ENCODE measurements at places on chromosomes 7 and 10.

GRCh38 chr7:36937754-36938563, 213.7 kb upstream of the AOAH start:
- ATAC-seq, result no peak

DNA sequence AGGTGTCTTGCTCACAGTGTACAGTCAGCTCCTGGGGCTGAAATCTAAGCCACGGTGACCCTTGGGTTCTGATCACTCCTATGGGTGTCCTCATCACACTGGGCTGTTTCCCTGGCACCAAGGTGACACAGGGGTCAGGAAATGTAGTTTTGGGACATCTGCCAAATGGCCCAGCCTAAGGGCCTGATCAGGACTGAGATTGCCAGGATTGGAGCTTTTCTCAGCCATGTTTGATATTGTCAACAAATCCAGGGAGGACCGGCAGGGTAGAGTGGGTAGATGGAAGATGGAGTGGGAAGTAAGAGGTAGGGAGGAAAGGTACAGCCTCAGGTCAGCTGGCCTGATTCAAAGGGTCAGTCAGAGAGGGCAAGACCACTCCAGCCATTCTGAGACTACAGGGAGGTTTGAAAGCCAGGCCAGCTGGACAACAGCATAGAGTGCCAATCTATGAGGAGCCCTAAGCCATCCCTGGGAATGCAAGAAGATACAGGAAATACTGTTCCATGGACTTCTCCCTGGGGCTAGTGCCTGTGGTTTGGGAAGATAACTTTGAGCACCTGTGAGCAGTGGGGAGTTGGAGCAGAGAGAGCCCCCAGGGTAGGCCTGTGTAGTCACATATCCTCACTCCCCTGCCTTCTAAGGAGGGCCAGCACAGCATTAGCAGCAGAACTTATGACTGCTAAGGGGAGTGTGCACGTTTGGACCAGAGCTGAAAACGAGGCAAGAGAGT, 377.3 kb upstream of the ZMIZ1 start:
- ATAC-seq, result no peak

DNA sequence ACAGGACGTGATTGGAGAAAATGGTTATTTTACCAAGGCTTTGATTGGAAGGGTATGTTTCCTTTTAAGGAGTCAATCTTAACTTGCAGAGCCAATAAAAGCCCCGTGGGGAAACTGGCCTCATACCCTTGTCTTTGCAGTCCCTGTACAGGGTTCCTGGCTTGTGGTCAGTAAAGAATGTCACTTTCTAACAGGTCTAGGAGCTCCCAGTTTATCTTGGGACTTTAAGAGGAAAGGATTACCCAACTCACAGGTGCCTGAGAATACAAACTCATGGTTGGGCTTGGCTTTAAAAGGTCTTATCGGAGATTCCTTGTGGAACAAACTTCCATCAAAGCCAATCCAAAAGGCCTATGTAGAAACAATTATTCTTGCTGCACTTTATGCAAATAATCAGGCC, 221.8 kb downstream of the PHF14 start:
- no peak for ATAC-seq

DNA sequence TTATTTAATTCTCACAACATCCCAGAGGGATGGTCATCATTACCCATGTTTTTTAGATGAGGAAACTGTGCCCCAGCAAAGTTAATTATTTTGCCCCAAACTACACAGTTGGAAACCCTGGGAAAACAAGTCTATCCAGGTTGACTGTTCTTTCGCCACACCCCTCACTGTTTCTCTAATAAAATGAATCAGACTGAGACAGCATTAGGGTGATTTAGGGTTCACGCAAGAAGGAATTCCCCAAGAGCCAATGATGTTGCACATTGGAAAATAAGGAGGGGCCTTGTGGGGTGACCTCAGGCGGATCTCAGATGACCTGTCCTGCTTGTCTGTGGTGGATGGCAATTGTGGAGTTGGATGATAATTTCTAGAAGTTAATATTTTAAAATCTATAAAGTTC, 135.7 kb upstream of the TBX20 start:
- peak; percentile 93 for ATAC-seq

GRCh38 chr7:47032536-47032908, 549.4 kb downstream of the TNS3 start:
- no peak for ATAC-seq

GRCh38 chr7:8236780-8237407, 25.1 kb downstream of the ICA1 start:
- no peak for ATAC-seq

DNA sequence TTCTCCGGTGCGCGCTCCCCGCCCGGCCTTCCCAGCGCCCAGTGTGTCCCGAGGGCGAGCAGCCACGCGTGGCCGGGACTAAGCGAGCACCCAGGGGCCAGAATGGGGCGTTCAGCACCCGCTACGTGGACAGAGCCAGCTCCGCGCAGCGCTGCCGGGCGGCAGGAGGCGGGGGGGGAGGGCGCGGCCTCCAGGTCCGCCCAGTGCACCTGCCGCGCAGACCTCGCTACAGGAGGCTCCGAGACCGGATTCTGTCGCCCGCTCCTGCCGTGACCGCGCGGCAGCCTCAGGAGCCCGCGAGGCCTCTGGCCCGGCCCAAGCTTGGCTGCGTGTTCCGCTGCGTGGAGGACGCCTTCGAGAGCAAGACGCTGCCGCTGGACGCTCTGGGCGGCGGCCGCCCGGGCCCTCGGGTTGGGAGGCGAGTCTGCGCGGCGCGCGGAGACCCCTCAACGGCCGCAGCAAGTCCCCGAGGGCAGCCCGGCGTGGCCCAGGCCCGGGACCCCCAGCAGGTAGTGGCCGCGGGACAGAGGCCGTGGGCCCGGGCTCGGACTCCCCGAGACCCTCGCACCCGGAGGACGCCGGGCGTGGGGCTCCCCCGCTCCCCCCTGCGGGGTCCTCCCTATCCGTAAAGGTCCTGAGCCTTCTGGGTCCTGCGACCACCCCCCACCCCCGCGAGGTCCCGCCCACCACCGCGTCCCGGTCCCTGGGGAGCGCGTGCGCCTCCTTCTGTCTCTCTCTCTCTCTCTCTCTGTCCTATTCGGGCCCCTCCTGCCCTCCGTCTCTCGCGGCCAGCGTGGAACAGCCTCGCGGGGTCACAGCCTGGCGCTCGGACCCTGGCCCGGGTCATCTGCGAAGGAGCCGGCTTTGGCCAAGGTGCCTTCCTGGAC, 904 bp upstream of the DPYSL4 start:
- peak; percentile 81 for ATAC-seq

DNA sequence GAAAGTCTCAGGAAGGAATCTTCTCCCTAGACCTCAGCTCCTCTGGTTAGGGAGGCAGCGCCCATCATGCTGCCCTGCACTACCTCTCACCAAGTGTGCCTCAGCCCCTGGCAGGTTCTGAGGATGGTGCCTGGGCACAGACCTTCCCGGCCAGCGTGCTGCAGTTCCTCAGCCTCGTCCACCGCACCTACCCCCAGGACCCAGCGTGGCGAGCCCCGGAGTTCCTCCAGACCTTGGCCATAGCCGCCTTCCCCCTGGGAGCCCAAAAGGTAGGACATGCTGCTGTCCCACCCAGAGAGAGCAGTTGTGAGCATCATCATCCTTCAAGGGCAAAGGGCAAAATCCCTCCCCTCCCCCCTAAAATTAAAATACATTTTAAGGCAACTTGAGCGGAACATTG, 122.5 kb downstream of the LRRC18 start:
- ATAC-seq, result no peak

DNA sequence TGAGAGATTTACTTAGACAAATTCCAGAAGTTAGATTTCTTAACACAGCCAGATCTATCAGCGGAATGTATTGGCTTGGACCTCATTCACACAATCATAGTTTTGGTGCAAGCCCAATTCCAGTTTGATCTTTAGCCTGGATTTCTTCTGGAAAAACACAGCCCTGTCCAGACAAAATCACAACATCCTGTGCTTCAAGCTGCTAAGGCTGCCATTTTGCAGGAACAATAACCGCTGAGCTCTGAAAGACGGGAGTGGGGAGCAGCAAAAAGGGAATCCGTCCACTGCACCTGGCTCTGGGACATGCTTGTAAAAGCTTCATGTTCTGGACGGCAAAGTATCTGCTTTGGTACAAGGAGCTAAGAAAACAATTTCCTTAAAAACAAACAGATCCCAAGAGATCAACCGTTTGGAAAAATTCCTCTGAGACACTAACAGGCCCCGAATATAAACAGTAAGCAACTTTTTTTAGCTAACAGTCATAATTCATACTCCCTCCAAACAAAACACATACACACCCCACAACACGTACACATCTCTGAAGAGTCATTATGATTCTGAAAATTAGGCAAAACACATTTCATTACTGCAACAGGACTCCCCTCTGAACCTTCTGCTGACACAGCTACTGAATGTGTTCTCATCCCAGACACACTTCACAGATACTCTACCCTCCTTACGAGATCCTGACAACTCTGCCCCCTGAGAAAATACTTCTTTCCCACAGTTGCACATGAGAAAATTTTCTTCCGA, 32.4 kb downstream of the ITIH5 start:
- no peak for ATAC-seq

DNA sequence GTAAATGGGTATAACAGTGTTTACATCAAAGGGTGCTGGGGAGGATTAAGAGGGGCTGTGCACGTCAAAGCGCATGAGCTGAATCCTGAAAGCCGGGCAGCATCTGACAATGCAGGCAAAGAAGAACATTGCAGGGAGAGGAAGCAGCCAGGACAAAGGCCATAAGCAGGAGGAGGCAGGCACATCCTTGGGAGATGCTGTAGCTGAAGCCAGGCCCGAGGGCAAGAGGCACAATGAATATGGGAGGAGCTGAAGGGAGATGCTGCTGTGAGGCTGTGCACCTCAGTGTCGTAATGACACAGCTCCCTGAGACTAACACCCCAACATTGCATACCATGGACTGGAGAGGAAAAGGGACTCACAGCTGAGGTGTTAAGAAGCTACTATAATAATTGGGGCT, 129.2 kb downstream of the BTAF1 start:
- no peak for ATAC-seq

DNA sequence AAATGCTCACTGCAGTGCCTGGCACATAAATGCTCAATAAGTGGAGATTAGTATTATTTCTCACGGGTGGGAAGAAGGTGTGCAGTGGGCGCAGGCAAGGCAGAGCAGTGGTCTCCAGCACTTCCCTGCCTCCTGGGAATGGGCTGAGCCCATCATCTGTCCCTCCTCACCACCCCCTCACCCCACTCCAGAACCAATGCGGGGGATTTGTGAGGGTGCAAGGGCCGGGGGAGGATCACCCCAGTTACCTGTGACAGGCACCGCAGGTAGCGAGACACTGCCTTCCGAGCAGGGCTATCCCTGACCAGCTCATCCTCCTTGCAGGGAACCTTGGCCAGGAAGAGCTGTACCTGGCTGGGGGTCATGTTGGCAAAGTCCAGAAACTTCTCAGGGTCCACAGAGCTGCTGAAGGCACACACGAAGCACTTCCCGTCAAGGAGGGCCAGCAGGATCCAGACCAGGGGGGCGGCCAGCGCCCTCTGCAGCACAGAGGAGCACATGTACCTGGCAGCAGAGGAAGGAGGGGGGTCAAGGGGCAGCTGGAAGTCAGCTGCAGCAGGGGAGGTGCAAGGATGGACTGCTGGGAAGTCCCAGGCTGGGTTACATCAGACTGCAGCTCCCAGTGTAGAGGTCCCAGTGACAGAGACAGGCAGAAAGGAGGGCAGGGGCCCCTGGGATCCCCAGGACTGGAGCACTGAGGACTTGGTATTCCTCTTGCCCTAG, 2.8 kb downstream of the CALHM3 start:
- ATAC-seq, result no peak

DNA sequence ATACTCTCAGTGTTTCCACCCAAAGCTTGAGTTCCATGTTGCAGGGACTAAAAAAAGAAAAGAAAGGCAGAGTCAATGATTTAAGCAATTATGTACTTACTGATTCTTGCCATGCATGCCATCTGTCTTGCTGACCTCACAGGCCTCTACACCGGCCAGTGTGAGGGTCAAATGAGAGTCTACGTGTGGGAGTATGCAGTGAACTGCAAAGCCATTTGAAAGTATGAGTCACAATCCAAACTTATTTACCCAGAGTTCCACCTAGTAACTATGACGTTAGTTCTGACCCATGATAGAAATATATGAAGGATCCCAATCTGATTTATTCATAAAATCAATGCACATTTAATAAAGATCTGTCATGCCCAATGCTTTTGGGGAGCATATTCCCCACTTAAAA, 26.5 kb downstream of the PDE1C start:
- no peak for ATAC-seq

DNA sequence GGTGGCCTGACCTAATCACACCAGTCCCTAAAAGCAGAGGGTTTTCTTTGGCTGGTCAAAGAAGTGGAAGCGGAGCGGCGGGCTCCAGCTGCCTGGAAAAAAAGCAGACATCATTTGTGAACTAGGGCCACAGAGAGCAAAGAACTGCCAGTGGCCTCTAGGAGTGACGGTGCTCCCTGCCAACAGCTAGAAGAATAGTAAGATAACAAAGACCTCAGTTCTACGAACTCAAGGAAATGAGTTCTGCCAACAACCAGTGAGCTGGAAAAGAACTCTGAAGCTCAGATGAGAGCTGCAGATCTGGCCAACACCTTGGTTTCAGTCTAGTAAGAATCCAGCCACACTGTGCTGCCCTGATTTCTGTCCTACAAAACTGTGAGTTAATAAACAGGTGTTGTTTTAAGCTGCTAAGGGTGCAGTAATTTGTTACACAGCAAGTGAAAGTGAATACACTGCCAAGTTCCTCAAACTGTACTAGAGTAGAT, 178.0 kb downstream of the SRPK2 start:
- ATAC-seq, result peak; percentile 36

GRCh38 chr10:44316187-44316921, 68.5 kb downstream of the CXCL12 start:
- peak; percentile 33 for ATAC-seq

DNA sequence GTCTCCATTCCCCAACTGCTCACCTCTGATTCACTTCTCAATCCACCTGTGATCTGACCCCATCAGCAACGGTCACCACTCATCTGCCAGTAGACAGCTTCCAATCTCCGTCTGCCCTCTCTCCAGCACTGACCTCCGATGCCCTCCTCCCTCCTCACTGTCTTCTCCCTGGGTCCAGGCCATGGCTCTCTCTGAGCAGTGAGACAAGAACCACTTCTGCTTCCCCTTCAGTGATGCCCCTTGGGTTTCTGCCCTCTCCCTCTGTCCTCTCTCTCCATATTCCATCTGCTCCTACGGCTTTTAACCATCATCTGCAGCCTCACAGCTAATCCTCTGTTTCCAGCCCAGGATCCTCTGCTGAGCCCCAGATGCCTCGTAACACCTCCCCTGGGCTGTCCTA, 55.5 kb upstream of the OPALIN start:
- no peak for ATAC-seq

DNA sequence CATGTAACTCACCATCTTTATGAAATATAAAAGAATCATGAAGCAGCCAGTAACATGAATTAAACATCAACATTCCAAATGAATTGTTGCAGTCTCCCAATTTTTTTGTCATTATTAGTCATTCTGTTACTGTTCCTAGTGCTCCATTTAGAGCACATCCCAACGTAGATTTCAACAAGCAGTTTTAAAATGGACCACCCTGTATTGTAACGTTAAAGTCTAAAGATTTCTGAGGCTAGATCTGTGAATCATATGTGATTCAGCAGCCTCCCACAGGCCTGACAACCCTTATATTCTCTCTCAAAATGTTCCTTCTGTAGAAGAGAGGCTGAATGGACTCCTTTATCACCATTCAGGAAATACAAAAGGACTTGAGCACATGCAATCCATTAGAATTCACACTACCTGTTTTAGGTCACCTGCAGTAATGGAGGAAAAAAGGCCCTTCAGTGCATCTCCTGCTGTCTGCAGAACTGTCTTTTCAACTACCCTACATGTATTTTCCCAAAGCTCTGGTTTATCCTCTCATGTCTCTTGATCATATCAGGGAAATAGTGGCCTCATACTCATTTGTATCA, 81.4 kb downstream of the CACNA2D1 start:
- no peak for ATAC-seq

- peak; percentile 57 for ATAC-seq
Measured at GRCh38 chr10:76632767-76633051, 1004.9 kb downstream of the KCNMA1 start.

Data from esophagus mucosa (tissue), 1 donor.